ENCODE measurements at places on chromosomes 3 and 15.

DNA sequence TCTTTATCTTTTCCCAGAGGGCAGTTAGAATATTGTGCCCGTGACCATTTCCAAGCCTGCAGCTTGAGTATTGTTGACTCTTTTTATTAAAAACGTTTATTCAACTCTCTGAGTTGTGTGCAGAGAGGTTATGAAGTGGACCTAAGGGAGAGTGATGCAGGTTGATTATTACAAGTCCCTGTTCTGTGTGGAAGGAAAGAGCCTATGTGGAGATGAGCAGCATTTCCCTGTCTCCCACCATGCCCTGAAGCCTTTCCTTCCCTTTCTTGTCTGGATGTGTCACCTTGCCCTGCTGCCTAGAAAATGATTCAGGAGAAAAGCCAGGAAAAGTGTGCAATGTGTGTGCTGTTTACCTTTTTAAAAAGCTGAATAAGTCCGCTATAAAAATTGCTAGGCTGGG lies 19.4 kb downstream of the ZPLD1 start:
- DNase-seq = no peak

DNA sequence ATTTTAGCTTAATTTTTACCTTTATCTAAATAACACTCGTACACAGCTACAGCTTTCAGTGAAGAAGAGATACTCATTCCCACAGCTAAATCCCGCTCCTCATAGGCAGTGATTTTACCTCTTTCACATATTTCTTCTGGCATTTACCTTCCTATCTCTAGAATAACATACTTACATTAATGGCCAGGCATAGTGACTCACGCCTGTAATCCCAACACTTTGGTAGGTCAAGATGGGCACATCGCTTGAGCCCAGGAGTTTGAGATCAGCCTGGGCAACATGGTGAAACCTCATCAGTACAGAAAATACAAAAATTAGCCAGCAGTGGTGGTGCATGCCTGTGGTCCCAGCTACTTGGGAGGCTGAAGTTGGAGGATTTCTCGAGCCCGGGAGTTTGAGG lies 80.2 kb downstream of the PPARG start:
- DNase-seq = no peak

GRCh38 chr3:39193391-39193790 lies 996 bp upstream of the XIRP1 start:
- DNase-seq = no peak

DNA sequence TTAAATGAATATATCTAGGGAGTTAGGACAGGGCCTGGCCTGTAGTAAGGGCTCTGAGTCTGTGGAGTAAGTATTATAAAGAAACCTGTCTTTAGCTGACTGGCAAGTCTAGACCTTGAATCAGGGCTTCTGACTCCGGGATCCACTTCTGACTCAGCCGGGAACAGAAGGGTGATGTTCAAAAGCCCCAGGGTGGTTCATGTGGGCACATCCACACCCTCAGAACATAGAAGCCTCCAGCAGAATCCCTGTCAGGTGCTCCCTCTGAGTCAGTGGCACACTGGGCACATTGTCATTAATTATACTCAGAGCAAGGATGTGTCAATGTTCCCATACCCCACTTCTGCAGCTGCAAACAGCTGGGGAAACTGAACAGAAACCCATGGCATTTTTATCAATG lies 26.7 kb upstream of the SNRK start:
- DNase-seq = no peak

- no peak for DNase-seq
Measured at GRCh38 chr3:67048715-67049074, 50.6 kb downstream of the KBTBD8 start.

GRCh38 chr3:192005989-192006388 lies 545.0 kb downstream of the PYDC2 start:
- no peak for DNase-seq

DNA sequence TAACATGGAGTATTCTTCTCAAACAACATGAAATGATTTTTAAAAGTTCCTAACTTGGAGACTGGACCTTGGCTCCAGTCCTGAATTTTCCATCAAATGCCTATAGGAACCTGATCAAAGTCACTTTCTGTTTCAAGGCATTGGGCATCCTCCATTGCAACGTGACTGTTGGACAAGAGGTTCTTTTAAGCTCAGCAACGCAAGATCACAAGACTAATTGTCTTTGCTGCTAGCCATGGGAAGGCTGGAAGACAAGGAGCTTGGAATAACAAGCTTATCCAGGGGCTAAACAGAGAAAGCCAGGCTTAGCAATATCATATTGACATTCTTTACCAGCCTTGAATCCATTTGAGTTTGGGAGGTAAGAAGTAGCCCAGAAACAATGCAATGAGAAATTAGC lies 48.3 kb downstream of the SST start:
- no peak for DNase-seq

GRCh38 chr15:100602064-100602822 lies at the start of the genes ASB7 and LINS1:
ASB7 (plus strand) TSS chr15:100602589; CDS start chr15:100612217, 9,628 bp downstream.
LINS1 (minus strand) TSS chr15:100602184; CDS start chr15:100580842, 21,342 bp downstream.
- DNase-seq = peak; percentile 100

- no peak for DNase-seq
Measured at GRCh38 chr15:55281517-55282228, 7.9 kb downstream of the RAB27A start.

DNA sequence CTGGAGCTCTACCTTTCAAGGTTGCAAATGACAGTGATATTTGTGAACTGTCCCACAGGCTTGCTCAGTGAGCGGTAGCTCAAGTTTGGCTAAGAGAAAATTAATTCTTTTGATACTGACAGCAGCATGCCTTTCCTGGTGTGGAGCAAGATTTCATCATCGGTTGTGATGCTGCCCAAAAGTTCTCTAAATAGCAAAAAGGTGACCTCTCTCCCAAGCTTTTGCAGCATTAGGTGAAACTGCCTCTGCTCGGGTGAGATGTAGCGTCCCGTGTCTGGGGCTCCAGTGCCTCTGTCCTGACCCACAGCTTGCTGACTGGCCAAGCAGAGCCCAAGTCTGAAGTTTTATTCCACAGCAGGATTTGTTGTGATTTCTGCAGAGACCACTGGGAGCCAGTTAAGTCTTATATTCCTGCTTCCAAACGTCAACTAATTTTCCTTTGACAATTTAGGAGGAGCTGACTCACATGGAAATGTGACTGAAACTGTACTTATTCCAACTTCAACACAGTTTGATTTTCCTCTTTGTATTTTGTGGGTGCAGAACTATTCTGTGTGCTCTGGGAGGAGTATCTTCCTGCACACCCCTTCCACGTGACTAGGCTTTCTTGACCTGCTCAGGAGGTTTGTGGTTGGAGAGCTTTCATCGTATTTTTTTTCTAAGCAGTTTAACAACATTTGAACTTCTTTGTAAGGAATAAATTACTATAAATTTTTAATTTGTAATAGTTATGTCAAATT lies 5.9 kb downstream of the SYNM start:
- no peak for DNase-seq

- peak; percentile 49 for DNase-seq
Measured at GRCh38 chr3:185537369-185537970, 14.9 kb downstream of the LIPH start.

DNA sequence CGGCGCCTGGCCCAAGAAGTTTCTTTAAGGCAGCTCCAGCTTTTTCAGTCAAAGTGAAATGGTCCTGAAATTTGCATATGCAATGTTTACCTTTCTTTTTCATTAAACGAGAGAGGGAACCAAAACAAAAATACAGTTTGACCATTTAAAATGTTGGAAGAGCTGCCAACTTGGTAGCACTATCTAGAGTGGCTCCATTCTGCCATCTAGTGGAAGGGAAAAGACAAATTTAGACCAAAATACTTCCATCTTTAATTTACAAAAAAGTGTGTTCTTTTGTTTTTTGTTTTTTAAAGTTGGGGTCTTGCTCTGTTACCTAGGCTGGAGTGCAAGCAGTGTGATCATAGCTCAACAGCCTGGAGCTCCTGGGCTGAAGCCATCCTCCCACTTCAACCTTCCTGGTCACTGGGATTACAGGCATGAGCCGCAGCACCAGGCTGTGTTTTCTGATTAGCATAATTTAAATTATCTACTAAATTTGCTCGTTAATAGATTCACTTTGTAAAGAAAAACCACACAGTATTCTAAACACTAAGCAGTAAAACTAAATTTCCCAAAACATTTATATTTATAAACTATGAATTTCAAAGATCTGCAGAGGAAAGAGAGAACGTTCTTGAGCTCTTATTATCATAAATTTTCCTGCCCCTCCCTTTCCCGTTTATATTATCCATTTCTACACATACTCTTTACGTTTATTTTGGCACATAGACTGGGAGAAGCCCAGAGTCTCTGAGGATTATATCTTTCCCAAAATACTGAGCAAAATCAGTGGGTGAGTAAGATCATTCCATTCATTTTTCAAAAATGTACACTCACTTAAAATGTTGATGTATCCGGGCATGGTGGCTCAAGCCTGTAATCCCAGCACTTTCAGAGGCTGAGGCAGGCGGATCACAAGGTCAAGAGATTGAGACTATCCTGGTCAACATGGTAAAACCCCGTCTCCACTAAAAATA lies 15.4 kb upstream of the RFC4 start:
- DNase-seq = no peak

DNA sequence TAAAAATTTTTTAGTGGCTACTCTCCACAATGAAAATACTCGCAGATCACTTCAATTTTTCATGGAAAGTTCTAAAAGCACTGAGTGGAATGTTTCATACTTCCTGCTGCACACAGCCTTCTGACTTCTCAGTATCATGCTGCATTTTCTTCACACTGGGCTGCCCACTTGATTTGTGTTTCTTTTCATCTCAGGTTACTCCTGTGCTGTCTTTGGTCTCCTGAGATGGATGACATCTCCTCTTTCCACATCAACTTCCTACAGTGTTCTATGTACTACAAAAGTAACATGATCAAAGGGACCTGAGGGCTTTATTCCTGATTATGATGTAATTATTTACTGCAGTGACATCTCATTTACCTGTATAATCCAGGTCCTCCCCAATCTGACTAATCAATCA lies 927.7 kb downstream of the ROBO2 start:
- DNase-seq = no peak

GRCh38 chr3:18119866-18120265 lies 305.3 kb downstream of the SATB1 start:
- no peak for DNase-seq

DNA sequence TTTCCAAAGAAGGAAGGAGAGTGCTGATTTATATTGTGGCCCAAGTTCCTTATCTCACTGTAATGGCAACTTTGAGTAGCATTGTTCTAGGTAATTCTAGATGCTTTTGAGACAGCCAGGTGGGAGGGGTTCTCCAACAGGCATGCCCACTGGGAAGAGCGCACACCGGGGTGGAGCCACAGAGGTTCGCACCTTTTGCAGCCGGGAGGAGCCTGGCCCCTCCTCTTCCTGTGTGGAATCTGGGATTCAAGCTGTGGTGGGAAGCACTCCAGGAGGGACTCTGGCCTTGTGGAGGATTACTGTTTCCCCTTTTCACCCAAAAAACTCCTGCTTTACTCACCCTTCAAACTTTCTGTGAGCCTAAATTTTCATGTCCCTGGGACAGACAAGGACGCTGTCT lies 53.1 kb downstream of the CFAP20DC start:
- DNase-seq = no peak

- no peak for DNase-seq
Measured at GRCh38 chr3:173676094-173676493, 278.6 kb downstream of the NLGN1 start.

GRCh38 chr3:71251156-71251775 lies 332.3 kb downstream of the FOXP1 start:
- DNase-seq = no peak

- no peak for DNase-seq
Measured at GRCh38 chr15:66965201-66965900, 100.1 kb upstream of the SMAD3 start.

DNA sequence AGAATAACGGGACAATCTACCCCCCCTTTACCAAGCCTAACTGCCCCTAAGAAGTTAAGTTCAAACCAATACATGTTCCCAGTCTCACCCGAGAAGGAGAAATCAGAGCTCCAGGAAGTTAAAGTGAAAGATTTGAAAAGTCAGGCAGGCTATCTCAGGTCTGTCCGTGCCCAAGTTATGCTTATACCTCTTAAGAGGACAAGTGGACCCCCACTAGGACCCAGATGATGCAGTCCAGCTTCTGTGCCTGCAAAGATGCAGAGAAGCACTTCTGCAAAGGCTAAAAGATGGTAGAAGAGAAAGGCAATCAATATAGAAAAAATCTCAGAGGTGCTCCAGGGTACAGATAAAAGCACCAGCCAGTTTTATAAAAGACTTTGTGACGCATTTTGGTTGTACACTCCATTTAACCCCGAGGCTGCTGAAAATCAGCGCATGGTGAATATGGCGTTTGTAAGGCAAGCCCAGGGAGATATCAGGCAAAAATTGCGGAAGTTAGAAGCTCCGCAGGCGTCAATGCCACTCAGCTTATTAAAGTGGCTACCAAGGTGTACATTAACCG lies 9.8 kb upstream of the SLC9C1 start:
- peak; percentile 41 for DNase-seq

DNA sequence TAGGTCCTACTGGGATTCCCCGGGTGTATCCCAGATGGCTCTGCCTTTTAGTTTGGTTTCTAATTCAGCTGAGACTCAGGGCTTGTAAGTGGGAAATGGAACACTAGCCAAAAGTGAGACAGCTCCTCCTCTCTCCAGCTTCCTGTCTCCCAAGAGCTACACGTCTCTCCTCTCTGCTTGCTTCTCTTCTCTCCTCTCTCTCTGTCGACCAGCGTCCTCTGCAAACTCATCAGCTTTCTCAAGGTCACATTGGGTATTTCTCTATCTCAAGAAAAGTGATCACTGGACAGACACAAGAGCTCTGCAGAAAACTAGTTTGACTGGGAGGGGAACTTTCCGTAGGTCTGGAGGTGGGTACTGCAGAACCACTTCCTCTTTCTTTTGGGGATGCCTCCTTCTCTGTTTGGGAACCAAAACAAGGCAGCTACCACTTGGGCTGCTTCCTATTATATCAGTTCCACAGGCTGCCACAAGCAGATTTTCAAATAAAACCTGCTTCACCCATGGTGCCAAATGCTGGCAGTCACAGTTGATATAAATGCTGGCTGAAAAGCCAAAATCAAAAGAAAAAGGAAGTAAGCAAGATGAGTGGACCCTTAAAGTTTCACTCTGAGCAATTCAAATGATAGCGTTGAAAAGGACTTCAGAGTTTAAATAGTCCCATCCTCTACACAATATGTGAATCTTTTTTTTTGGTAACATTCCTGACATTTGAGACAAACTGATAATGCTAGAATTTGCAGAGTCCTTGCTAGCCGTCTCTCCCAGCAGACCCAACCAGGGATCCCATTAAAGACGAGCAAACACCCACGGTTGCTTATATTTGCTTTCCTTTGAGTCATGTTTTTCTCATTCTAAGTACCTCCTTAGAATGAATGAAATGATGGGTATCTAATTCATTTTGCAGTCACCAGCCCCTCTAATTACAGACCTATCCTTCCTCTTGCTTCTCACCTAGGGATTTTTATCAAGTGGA lies 7.2 kb upstream of the DYNC1LI1 start:
- peak; percentile 44 for DNase-seq

GRCh38 chr3:108862865-108863798 lies 40.5 kb downstream of the TRAT1 start:
- no peak for DNase-seq

- DNase-seq = no peak
Measured at GRCh38 chr3:187288131-187288854, 3.2 kb downstream of the MASP1 start.
